HCT116 (cell line): ENCODE measurements at places on chromosomes 6 and 20. TPM values are rescaled to one million over a fixed set of nuclear protein-coding genes. Genes with fewer than 3 reads are reported as not detected.

DNA sequence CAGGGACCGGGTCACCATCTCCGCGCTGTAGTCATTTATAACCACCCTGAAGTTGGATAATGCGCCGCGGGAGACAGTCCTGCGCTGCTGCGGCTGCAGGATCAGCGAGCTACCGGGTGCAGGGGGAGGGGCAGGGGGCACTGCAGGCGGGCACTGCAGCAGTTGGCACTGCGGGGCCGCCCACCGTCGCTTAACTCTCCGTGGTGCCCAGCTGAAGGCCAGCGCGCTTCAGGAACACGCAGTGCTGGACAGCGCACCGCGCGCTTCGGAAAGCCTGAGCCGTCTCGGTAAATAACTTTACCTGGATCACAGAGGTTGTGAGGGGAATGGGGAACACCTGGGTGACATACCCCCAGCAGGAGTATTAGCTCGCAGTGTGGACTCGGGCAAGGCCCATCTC lies 12.4 kb upstream of the LRFN2 start:
- DNase-seq: no peak
- H3K27ac ChIP-seq: no peak overlapping the region
- no peak overlapping the region for H3K4me3 ChIP-seq
- no peaks in the 10 kb centered on the region for H3K36me3 ChIP-seq
- H3K4me1 ChIP-seq: no peaks in the 10 kb centered on the region
- peaks cover 77% of the 10 kb centered on the region for H3K27me3 ChIP-seq

GRCh38 chr6:26065952-26066380 lies 21.3 kb upstream of the HFE start:
- no peak overlapping the region for H3K4me3 ChIP-seq
- H3K27me3 ChIP-seq: no peaks in the 10 kb centered on the region
- no peaks in the 10 kb centered on the region for H3K36me3 ChIP-seq
- peak overlapping the region; percentile 37; the same call in 1 of the 2 replicates for H3K27ac ChIP-seq

DNA sequence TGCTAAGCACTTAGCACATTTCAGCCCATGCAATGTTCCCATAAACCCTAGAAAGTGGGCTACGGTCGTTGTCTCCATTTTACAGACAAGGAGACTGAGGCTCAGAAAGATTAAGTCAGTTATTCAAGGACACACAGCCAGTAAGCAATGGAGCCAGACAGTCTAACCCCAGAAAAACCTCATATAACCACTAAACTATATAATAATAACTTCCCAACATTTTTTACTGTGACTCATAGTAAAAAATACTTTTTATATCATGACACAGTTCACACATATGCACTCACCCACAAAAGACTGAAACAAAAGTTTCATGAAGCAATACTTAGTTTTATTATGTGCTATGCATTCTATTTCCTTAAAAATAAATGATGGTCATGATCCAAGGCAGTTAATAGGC lies 66.2 kb upstream of the EYA2 start:
- no peak overlapping the region for H3K27ac ChIP-seq
- no peaks in the 10 kb centered on the region for H3K4me1 ChIP-seq
- DNase-seq: no peak
- H3K4me3 ChIP-seq: no peak overlapping the region
- no peaks in the 10 kb centered on the region for H3K27me3 ChIP-seq

DNA sequence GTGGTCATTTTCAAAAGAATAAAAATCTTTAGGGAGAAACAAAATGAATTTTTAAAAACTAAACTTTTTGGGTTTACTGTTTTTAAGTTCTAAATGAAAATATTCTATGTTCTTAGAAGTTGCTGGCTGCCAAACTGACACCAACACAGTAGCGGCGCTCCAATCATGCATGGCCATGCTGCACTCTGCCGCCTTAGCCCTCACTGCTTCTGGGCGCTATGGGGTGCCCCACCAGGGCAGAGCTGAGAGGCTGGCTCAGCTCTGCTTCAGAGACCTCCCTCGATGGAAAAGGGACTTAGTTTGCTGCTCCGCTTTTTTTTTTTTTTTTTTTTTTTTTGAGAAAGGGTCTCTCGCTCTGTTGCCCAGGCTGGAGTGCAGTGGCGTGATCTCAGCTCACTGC lies 20.9 kb downstream of the EZR start:
- no peak for DNase-seq
- peaks cover 72% of the 10 kb centered on the region for H3K36me3 ChIP-seq
- peaks cover 96% of the 10 kb centered on the region for H3K4me1 ChIP-seq
- H3K4me3 ChIP-seq: no peak overlapping the region

DNA sequence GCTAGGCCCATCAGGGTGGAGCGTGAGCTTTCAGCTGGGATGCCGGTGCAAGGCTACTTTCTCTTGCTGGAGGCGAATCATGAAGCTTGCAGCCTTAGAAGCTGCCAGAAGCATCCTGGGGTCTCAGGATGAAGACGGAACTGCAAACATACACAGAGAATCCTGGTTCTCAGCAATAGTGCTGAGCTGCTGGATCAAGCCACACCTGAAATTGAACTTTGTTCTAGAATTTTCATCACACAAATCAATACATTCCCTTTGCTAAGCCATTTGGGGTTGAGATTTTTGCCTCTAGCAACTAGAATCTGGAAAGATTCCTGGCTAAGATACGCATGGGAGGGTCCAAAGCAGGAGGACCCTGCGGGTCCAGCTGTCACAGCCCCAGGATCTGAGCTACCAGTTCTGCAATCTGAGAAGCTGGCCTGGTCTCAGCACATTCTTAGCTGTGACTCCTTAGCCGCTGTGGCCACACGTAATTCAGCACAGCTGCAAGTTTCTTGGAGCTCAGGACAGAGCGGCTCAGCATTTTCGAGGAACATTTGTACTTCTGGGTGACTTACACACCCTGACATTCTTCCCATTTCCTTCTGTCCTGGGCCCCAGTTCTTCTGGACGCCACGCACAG lies 6.6 kb upstream of the ARFGAP1 start:
- no peak overlapping the region for H3K27ac ChIP-seq
- no peaks in the 10 kb centered on the region for H3K4me1 ChIP-seq
- no peak for DNase-seq

- H3K27ac ChIP-seq: peak overlapping the region; percentile 12; the same call in 1 of the 2 replicates
- no peaks in the 10 kb centered on the region for H3K27me3 ChIP-seq
- peaks cover 29% of the 10 kb centered on the region for H3K36me3 ChIP-seq
- no peak overlapping the region for H3K4me3 ChIP-seq
- peaks cover 20% of the 10 kb centered on the region for H3K4me1 ChIP-seq
- no peak for DNase-seq
Observed at GRCh38 chr6:129632172-129632613, 77.8 kb downstream of the ARHGAP18 start.

The CSE1L gene
- 158 TPM for total RNA-seq

GRCh38 chr6:53055873-53056272 lies 9.3 kb upstream of the FBXO9 start:
- no peak overlapping the region for H3K27ac ChIP-seq
- H3K27me3 ChIP-seq: no peaks in the 10 kb centered on the region
- no peak for DNase-seq
- no peaks in the 10 kb centered on the region for H3K36me3 ChIP-seq
- no peak overlapping the region for H3K4me3 ChIP-seq
- peaks cover 10% of the 10 kb centered on the region for H3K4me1 ChIP-seq

The GRIK2 gene
- total RNA-seq: 0.64 TPM

GRCh38 chr6:60952500-60952899 lies 1333.5 kb downstream of the KHDRBS2 start:
- H3K4me1 ChIP-seq: no peaks in the 10 kb centered on the region
- no peaks in the 10 kb centered on the region for H3K36me3 ChIP-seq
- H3K27me3 ChIP-seq: no peaks in the 10 kb centered on the region
- DNase-seq: no peak

GRCh38 chr6:43219119-43219518 lies 10.2 kb downstream of the DNPH1 start:
- no peak overlapping the region for H3K4me3 ChIP-seq
- H3K27ac ChIP-seq: no peak overlapping the region
- no peak for DNase-seq
- H3K4me1 ChIP-seq: no peaks in the 10 kb centered on the region
- no peaks in the 10 kb centered on the region for H3K36me3 ChIP-seq

The RNF39 gene
- 0.22 TPM for total RNA-seq

- DNase-seq: no peak
- peaks cover 5% of the 10 kb centered on the region; the same call in 1 of the 2 replicates for H3K4me1 ChIP-seq
- H3K27me3 ChIP-seq: no peaks in the 10 kb centered on the region
- no peak overlapping the region for H3K27ac ChIP-seq
Observed at GRCh38 chr6:154386848-154387717, 30.5 kb upstream of the IPCEF1 start.

DNA sequence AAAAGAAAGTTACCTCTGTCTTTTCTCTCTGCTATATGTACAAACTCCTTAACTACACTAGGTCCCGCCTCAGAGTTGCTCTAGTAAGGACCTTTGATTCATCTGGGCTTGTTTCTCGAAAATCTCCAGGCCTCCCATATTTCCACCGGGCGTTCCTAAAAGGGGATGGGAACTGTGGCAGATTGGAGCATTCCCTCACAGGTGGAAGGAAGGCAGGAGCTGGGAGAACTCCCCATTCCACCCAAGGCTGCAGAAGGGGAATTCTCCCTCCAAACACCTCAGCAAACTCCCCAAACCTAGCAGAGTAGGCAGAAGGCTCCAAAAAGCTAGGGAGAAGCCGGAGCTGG lies 1.6 kb upstream of the TFAP2A start:
- no peak for DNase-seq
- H3K4me3 ChIP-seq: no peak overlapping the region
- no peak overlapping the region for H3K27ac ChIP-seq
- H3K4me1 ChIP-seq: peaks cover 14% of the 10 kb centered on the region
- H3K27me3 ChIP-seq: no peaks in the 10 kb centered on the region

- H3K27me3 ChIP-seq: no peaks in the 10 kb centered on the region
- H3K4me1 ChIP-seq: no peaks in the 10 kb centered on the region
- H3K36me3 ChIP-seq: no peaks in the 10 kb centered on the region
- H3K4me3 ChIP-seq: no peak overlapping the region
- H3K27ac ChIP-seq: no peak overlapping the region
- DNase-seq: peak; percentile 28
Observed at GRCh38 chr6:25601800-25602673, 50.0 kb upstream of the SCGN start.

GRCh38 chr6:55469951-55470366 lies 109.0 kb downstream of the HMGCLL1 start:
- no peak for DNase-seq
- no peak overlapping the region for H3K27ac ChIP-seq
- H3K36me3 ChIP-seq: no peaks in the 10 kb centered on the region
- H3K4me1 ChIP-seq: no peaks in the 10 kb centered on the region
- H3K4me3 ChIP-seq: no peak overlapping the region
- peaks cover 14% of the 10 kb centered on the region for H3K27me3 ChIP-seq

DNA sequence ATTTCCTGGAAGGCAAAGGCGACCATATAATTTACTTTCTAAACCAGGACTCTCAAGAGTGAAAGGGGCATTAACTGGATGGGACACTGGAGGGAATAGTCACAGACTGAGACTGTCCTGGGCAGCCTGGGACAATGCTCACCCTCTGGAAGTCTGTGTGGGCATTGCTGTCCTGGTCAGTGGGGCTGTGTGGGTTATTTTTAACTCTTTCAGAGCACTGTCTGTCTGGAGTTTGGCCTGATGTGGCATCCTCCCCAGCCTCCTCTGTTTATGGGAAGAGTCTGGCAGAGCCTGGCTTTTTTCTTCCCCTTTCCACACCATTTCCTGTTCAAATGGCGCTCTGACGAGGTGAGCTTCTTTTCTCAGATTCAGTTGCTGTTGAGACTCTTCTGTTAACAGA lies 11.7 kb downstream of the DAAM2 start:
- H3K36me3 ChIP-seq: no peaks in the 10 kb centered on the region
- no peaks in the 10 kb centered on the region for H3K4me1 ChIP-seq
- DNase-seq: no peak
- no peak overlapping the region for H3K27ac ChIP-seq

GRCh38 chr6:44041461-44042260 lies 85.6 kb downstream of the MRPL14 start:
- no peaks in the 10 kb centered on the region for H3K36me3 ChIP-seq
- H3K27me3 ChIP-seq: no peaks in the 10 kb centered on the region
- H3K27ac ChIP-seq: peak overlapping the region; percentile 95
- peak overlapping the region; percentile 42 for H3K4me3 ChIP-seq
- peak; percentile 84 for DNase-seq
- peaks cover 75% of the 10 kb centered on the region for H3K4me1 ChIP-seq

The PRND gene
- not detected for total RNA-seq

The DNAH8 gene
- not detected for total RNA-seq

DNA sequence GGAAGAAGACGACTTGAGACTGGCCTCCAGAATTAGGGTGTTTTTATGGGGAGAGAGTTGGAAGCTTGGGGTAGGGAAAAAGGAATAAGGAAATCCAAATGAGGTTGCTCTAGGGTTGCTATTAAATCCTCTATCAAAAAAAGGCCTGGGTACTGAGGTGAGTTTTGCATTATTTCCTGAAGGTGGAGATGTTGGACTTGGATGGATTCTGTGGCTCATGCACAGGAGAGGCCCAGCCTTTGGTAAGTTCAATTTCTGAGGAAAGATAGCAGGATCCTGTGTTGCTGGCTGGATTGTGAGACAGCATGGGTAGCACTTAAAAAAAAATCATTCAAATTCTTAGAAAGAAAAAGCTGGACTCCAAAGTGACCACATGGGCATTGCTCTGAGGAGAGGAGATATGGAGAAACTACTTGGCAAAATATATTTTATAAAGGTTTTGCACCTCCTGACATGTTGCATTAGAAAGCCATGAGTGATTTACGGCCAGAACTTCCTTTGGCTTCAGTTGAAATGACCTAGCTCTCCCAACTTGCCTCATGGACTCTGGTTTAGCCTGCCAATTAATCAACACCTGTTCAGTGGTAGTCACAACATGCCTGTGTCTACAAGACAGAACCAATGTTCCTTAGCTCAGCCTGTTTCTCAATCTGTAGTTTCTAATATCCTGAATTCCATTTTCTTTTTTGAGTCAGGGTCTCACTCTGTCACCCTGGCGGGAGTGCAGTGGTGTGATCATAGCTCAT lies 152.1 kb upstream of the RALGAPA2 start:
- H3K36me3 ChIP-seq: no peaks in the 10 kb centered on the region
- H3K27me3 ChIP-seq: no peaks in the 10 kb centered on the region

GRCh38 chr6:131784561-131784960 lies 23.3 kb upstream of the ENPP1 start:
- H3K27me3 ChIP-seq: no peaks in the 10 kb centered on the region
- no peaks in the 10 kb centered on the region for H3K4me1 ChIP-seq
- no peak overlapping the region for H3K27ac ChIP-seq
- no peak overlapping the region for H3K4me3 ChIP-seq
- DNase-seq: no peak

DNA sequence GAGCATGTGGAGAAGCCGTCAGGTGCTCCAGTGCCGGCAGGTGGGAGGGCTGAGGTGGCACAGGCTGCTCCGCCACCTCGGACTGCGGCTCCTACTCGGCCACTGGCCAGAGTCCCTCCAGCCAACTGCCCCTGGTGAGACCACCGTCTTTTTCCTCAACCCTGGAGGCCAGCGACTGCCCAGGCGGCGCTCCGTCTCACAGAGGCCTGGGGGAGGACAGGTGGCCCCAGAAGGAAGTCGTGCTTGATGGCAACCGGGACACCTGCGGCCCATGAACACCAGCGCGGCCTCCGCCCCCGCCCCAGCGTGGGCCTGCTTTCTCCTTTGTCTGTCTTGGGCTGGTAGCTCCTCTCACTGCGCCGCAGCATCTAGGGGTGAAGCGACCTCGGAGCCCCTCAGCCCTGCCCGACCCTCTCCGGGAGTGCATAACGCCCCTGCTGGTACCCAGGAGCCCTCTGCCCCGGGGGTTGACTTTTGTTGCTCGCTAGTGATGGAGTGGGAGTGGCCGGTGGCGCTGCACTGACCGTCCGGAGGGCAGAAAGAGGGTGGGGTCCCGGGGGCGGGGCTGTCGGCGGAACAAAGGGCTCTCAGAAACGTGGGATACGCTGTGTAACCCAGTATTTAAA lies 706 bp upstream of the TUBB2B start:
- H3K36me3 ChIP-seq: no peaks in the 10 kb centered on the region
- no peaks in the 10 kb centered on the region for H3K4me1 ChIP-seq
